ENCODE measurements at places on chromosomes 7 and 10.

DNA sequence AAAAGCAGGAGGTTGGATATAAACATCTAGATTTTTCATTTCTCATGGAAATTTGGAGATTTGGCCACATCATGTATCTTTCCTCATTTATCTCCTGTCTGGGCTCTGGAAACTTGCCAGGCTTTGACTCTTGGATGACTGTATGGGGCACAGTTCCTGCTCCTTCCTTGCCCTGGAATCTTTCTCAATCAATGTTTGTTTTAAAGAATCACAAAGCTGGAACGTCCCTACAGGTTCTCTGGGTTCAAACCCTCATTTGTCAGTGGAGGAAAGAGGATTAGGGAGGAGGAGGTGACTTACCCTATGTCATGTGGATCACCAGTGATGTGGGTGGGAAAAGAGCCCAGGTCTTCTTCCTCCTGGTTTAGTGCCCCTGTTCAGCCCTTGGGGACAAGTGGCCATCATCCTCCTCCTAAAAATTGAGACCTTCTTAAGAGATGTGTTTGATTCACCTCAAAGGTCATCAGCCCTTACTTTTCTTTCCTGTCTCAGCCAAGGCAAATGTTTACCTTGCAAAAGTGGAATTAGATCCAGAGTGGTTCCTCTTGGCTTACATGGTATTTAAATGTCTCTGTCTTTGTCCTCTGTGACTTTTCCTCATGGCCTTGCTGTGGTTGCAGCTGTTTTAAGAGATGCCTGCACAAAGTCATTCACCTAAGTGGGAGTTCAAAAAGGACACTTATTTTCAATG is 38.8 kb upstream of the PDZD8 start:
- DNase-seq: no peak

DNA sequence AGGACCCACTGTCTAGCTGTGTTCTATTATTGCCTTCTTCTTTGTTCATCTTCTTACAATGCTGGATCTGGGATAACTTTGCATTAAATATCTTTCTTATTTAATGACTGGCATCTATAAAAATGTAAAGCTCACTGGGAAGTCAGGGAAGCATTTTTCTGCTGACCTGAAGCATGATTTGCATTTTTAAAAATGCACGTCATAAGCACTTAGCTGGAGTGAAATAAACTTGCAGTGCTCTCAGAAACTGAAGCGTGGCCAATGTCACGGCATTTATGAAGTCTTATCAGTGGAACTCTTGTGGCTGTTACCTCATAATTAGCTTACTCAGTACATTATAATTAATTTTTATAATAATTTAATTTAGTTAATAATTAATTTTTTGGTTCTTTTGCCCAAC is 59.1 kb downstream of the FRMD4A start:
- no peak for DNase-seq

GRCh38 chr10:72765051-72765745 is 73.3 kb downstream of the MCU start:
- no peak for DNase-seq

DNA sequence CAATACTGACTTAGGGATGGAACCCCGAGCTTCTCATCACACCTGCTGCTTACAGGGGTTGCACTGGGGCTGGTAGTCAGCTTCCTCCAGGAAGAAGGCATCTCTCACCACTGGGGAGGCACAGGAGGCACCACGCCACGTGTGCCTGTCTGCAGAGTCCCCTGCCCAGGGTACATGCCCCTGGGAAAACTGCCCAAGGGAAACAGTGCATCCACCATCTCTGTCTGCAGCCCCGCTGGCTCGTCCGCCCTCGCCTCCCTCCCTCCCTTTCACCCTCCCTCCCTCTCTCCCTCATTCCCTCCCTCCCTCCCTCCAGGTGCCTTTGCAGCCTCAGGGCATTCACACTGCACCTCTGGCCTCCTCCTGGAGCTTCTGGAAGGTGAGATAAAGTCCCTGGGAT is 101.1 kb downstream of the PTPRE start:
- DNase-seq: no peak

DNA sequence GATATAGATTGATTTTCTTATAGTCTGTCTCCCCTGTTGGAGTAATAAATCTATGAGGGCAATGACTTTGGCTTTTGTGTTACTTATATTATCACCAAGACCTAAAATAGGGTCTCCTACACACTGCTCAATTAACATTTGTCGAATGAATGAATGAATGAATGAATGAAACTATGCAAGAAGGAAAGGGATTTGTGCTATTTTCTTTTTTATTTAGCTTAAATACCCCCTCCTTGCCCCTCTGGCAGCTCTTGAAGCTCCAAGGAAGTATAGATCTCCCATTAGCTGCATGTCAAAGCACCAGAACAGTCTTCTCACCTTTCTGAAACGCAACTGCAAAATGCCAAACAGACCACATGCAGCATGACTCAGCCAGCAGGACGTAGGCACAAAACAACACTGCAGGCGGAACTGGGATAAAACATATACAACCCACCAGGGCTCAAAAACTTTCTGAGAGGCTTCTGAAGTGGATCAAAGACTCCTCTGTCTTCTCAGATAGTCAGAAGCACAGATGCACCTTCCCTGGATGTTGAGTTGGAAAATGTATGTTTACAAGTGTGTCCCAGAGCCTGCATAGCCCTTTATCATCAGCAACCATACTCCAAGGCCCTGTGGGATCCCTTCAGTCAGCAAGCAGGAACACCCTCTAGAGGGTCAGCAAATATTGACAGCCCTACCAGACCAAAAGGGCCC is 187.8 kb downstream of the NPSR1 start:
- no peak for DNase-seq

DNA sequence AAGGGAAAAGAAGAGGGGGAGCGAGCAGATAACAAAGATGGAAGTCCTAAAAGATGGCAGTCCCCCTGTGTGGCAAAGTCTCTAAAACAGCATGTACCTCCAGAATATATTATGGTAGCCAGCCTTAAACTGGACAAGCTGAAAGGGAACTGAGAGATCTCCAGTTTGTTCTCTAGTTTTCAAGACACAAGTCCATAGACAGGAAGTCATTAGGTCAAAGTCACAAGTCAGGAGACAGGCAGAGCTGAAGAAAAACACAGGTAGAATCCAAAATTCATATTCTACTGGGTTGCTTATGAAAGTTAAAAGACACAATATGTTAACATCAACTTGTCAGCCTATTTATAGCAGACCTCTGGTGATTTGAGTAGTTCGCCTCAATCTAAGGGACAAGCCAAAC is 38.7 kb downstream of the FAM107B start:
- no peak for DNase-seq

DNA sequence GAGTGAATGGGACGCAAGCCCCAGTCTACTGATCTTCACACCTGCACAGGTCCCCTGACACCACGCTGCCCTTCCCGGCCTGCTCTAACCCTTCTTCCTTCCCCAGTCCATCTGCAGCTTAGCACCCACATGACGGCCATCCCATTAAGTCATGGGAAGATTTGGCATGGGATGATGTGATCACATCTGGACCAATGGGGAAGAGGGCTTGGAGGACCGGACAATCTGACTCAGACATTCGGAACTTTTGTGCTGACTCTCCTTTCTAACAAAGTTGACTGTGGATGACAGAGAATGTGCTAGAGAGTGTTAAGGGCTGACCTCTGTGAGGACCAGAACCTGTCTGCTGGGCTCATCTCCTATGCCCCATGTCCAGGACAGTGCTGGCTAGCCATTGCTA is 15.6 kb downstream of the CXCL12 start:
- no peak for DNase-seq

- no peak for DNase-seq
Measured at GRCh38 chr10:46268076-46268881, 18.5 kb upstream of the ANTXRL start.

GRCh38 chr7:4819560-4820404 is 42.0 kb downstream of the PAPOLB start:
- no peak for DNase-seq

GRCh38 chr7:132810561-132810960 is 234.3 kb upstream of the PLXNA4 start:
- no peak for DNase-seq

GRCh38 chr7:143199040-143199439 is 15.8 kb downstream of the TAS2R39 start:
- no peak for DNase-seq

- DNase-seq: no peak
Measured at GRCh38 chr10:111650088-111650487, 533.5 kb downstream of the GPAM start.

GRCh38 chr10:78985973-78986818 is 82.6 kb upstream of the ZMIZ1 start:
- DNase-seq: no peak

- DNase-seq: no peak
Measured at GRCh38 chr10:27998954-27999275, at the start of gene ODAD2. ODAD2 (minus strand) TSS chr10:27999079; CDS start chr10:27995142, 3,937 bp downstream.

GRCh38 chr7:36652431-36652830 is 71.9 kb downstream of the AOAH start:
- DNase-seq: no peak

GRCh38 chr10:126939706-126940105 is 34.5 kb downstream of the DOCK1 start:
- no peak for DNase-seq

DNA sequence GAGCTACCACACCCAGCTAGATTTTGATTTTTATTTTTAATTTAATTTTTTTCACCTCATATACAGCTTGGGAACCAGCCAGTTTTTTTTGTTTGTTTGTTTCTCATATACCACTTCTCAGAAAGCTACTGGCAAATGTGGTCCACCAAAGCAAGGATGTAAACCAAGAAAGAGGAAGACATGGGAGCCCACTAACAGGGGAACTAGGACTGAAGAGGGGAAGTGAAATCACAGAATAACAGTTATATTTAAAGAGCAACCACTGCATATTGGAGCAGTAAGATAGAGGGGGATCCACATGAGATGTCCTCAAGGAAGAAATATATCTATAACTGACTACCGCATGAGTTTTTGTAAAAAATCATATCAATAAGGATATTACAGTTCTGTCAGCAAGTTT is 10.5 kb downstream of the CPVL start:
- DNase-seq: no peak

DNA sequence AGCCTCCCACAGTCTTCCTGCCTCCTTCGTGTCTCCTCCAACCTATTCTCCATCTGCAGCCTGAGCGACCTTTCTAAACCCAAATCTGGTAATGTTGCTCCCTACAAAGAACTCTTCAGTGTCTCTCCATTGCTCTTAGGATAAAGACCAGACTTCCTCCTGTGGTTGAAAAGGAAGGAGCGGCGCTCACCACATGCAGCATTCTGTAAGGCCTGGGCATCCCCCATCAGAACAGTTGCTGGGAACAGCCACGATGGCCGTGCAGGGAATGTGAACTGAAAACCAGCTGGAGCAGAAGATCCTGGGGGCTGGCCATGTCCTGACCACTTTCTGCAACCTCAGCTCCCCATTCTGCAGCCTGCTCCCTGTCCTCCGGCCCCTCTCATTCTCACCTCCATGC is 237.8 kb upstream of the ZMIZ1 start:
- DNase-seq: no peak

- DNase-seq: no peak
Measured at GRCh38 chr7:6035686-6036085, 4.5 kb downstream of the ANKRD61 start.

DNA sequence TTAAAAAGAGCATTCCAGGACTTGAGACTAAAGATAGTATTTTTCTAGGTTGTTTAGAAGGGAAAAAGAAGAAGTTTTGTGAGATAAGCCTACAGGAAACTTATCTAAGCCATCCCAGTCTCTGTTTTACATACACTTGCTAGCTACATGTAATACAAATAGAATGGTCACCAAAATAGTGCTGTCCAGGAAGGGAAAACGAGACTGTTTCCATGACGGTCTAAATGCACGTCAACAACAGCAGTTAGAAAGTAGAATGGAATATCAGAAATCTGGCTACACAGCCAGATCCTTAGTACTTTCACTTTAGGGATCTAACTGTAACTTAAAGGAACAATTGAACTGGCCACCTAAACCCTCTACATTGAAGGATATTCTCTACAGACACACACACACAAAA is 117.6 kb downstream of the TSPAN12 start:
- peak; percentile 49 for DNase-seq

DNA sequence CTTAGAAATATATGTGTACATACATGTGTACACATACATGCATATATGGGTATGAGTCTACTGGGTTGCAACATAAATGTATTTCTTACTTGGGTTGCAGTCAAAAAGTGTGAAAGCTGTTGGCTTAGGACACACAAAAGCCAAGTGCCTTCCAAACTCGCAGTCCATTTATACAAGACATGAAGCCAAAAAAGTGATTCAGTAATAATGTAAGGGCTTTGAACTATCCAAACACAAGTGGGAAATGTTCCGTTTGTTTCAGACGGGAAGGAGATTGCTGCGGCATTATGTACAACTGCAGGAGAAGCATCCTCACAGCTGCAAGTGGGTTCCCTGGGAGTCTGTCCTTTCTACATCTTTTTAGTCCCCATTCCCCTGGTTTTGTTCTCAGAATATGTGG is 513.6 kb downstream of the SORCS3 start:
- DNase-seq: no peak

GRCh38 chr10:13219685-13220670 is 14.2 kb downstream of the UCMA start:
- no peak for DNase-seq

DNA sequence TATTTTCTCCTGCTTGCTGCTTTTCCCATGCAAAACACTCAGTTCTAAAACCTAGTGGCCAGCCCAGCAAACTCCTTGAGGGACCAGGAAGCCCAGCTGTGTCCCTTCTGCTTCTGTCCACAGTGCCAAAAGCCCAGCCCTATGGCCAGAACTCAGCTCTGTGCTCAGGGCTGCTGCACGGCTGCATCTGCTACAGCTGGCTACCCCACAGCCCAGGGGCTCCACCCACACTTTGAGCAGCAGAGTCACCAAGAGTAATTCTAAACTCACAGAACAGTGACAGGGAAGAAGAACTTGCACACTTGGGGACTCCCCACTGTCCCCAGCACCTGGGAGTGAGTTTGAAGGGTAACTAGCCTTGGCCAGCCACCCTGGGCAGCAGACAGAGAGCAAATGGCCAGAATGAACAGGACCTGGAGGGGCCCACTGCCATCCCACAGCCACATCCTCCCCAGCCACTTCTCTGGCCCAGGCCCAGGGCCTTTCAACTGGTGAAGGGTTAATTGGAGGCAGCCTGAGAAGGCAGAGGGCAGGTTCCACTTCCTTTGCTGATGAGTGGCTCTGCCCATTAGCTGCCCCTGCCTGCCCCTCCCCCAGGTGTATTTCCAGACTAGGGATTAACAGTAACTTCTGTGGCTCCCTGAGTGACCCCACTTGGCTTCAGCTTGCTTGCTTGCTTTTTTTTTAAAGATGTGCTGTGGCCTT is 28.1 kb upstream of the TRIM8 start:
- no peak for DNase-seq

DNA sequence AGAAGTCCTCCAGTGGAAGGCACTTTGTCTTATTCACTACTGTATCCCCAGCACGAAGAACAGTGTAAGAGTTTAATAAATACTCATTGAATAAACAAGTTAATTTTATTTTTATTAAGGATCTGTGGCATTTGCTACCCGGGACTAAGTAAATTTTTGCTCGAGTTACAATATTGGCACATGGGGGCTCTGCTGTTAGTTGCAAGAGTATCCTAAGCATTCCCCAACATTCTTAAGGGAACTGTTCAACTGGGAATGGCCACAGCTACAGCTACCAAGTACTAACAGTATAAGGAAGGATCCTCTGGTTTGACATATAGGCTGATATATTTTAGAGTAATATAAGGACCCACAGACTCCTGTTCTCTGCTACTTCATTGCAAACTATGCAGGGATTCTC is 8.7 kb upstream of the LRRTM3 start:
- DNase-seq: no peak

All from NCI-H2081 (cell line).